Stimulated activated naive CD8-positive, alpha-beta T cell treated with anti-CD3 and anti-CD28 coated beads, Interleukin-15, amount 100 ng/mL, for 72 hours (primary cell): ENCODE measurements at places on chromosomes 3 and 15.

DNA sequence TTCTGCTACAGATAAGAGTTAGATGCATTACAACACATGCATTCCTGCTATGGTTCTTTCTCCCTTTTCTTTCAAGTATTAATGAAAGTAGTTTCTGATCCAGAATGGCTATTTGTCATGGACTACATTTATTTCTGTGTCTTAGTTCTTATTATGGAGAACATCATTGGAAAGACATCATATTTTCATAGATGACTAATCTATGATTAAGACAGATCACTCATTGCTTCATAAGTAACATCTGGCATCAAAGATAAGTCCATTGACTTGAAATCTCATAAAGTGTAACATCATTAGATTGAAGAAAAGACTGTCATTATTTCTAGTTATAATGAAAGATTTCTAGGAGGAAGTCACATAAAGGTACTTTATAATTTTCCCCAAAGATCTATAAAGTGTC lies 366.7 kb downstream of the NSUN3 start:
- DNase-seq = no peak

GRCh38 chr15:33124279-33124678 lies 70.2 kb downstream of the FMN1 start:
- no peak for DNase-seq

DNA sequence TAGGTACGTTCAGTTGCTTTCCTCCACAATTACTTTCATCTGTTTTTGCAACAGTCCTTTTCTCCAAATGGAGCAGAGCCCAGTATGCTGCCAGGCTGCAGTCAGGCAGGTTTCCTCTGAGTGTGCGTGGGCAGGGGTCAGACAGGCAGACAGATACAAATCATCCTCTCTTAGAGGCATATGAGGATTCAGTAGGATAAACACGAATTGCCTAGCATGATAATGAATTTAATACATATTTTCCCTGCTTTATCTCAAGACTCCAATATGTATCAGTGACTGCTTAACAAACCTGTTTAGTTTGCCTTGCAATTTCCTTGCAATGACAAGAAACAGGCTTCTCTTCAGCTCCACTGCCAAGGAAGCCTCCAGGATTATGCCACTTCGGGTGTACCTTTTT lies 140.7 kb upstream of the NR2E3 start:
- DNase-seq = no peak

GRCh38 chr3:53122255-53122932 lies 7.8 kb downstream of the RFT1 start:
- DNase-seq = no peak

DNA sequence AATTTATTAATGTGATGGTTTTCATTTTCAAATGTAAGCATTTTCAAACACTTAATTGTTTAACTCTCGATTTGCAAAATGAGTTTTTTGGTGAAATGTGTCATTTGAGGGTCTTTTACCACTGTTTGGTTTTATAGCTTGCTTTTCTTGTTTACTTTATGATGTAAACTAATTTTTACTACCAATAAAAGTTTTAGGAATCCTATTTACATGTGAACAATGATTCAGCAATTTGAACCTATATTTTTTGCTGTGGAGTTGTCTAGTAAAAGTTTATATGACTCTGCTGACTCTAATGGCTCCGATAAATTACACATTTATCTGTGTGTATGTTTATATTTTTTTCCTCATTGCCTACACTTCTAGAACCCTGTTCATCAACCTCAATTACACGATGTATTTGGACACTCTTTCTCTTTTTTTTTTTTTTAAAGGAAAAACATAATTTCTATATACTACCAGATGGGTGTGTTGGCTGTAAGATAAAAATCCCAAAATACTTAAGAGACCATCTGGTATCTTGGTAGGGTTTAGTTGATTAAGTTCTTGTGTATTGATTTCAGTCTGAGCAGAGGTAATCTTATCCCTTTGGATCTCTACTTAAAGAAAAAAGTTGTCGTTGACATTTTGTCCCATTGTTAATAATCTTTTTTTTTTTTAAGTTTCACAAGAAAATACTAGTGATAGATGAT lies 89.5 kb downstream of the PTPRG start:
- DNase-seq = no peak

GRCh38 chr15:66704803-66705153 lies 2.7 kb downstream of the SMAD6 start:
- DNase-seq = no peak

GRCh38 chr3:117629505-117629904 lies 919.9 kb downstream of the TUSC7 start:
- no peak for DNase-seq

- DNase-seq = no peak
Observed at GRCh38 chr3:43316783-43317460, 30.6 kb downstream of the SNRK start.
